ENCODE measurements at places on chromosomes 6 and 20.

- DNase-seq: no peak
Measured at GRCh38 chr20:62663145-62664018, 21.1 kb downstream of the SLCO4A1 start.

- DNase-seq: no peak
Measured at GRCh38 chr6:135129136-135129856, 51.8 kb upstream of the MYB start.

GRCh38 chr6:170434117-170434820 lies 118.8 kb downstream of the PSMB1 start:
- DNase-seq: no peak

GRCh38 chr6:20338156-20338555 lies 63.5 kb upstream of the E2F3 start:
- no peak for DNase-seq

DNA sequence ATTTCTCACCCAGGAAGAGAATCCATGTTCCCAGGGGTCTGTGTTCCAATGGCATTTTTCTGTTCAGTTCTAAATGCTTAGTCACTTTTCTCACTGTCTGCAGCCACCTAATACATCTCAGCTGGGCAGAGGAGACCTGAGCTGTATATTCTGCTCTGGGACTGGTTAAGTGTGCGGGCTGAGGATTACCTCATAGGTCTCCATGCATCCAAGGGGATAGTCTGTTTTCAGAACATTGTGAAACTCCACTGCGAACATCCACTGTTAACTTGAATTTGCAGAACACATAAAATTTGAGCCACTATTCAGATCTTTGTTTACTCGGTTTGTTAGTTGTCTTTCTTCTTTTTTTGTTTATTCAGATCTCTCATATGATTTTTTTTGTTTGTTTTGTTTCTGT lies 947.1 kb downstream of the TFAP2A start:
- no peak for DNase-seq
